Foreskin fibroblast (primary cell): ENCODE measurements at places on chromosomes 13 and 19.

DNA sequence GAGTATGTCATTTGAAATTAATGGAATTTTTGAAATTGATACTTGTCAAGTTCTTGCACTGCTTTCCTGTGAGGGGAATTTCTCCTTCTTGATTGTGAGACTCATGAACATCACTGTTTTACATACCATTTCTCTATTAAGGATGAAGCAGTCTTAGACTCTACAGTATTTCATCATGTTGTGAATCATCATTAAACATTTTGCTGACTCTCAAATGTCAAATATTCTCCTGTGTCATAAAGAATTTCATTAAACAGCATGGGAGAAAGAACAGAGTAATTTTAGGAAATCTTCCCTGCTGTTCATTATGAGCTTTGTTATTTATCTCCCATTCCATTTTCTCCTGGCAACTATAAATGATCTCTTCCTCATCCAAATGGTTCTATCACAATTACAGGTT, 729.0 kb downstream of the PCDH9 start:
- DNase-seq, result peak; percentile 26

GRCh38 chr19:48615231-48616040, 560 bp upstream of the FAM83E start:
- no peak for DNase-seq

GRCh38 chr13:90867336-90867683, 480.2 kb upstream of the MIR17HG start:
- DNase-seq, result peak; percentile 2

GRCh38 chr19:52786078-52786463, 520 bp downstream of the ZNF600 start:
- no peak for DNase-seq

DNA sequence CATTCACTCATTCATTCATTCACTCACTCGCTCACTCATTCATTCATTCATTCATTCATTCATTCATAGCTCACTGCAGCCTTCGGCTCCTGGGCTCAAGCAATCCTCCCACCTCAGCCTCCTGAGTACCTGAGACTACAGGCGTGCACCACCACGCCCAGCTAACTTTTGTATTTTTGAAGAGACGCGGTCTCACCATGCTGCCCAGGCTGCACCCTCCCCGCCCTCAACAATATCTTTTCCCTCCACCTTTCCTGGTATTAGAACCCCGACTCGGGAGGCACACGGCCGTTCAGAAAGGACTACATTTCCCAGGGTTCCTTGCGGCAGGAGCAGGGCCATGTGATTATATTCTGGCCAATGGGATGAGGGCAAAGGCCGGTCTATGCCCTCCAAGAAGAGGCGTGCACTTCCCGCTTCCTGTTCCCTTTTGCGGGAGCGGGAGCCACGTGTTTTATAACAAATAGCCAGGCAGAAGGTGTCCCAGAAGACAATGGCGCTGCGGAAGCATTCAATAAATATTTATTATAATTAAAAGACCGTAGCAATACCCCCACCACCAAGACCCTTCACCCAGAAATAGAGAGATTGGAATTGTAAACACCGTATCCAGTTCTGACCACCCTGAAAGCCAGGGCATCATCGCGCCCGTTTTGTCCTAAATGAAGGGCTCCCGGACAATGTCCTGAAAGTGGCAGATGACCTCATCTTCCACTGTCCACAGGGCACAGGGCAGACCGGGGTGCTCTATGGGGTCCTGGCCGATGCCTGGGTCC, 15.9 kb downstream of the TICAM1 start:
- peak; percentile 91 for DNase-seq

GRCh38 chr13:45219938-45220375, 19.1 kb upstream of the KCTD4 start:
- no peak for DNase-seq

- no peak for DNase-seq
These were observed 31.8 kb downstream of the PEX11G start for GRCh38 chr19:7456964-7457541.

DNA sequence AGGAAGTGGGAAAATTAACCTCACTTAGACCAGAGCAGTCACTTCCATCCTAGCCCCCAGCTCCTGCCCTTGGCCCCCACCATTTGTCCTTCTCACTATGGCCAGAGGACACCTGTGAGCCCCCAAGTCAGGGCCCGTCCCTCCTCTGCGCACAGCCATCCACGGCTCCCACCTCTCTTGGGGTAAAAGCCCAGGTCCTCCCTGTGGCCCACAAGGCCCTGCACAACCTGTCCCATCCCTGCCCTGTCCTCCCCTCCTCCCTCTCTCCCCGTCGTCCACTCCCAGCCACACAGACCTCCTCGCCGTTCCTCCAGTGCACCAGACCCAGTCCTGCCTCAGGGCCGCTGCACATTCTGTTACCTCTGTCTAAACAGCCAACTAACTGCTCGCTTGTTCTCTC, 53.9 kb downstream of the SMIM24 start:
- no peak for DNase-seq

GRCh38 chr19:34351382-34351826, 13.6 kb upstream of the GPI start:
- DNase-seq, result no peak

DNA sequence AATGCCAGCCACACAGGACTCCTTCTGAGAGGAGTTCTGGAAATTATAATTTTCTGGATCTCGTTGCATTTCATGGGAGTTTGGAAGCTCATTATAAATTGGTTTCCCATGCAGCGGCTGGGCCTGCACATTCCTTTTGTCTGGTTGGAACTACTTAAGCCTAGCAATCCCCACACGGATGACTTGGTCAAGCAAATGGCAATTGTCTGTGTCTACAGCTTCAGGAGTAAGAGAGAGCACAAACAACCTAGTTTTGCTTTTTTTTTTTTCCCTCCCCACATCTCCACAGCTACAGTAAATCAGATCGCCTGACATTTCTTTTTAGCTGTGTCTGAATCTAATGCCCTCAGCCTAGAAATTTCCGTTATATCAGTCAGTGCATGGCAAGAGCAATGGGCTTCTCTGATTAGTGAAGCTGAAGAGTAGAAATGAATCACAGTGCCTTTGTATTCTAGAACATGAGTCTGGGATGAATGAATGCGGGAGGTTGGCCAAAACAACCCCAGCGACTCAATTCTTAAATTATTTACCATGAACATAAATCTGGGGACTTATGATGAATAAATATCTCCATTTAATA, 15.1 kb downstream of the PCDH8 start:
- DNase-seq, result no peak

DNA sequence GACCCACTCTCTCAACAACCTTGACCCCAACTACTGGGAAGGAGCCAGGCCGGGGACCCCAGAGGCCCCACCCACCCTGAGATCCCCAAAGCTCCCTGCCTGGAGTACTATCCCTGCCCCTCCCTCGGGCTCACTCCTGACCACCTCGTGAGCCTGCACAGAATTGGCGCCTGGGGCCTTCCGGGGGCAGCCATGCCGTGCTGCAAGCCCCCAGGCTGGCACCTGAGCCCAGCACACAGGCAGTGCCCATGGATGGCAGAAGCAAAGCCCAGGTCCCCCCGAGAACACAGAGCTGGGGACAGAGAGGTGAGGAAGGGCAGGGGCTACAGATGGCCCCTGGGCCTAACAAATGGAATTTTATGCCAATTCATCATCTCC, 13.9 kb downstream of the LSM4 start:
- no peak for DNase-seq

DNA sequence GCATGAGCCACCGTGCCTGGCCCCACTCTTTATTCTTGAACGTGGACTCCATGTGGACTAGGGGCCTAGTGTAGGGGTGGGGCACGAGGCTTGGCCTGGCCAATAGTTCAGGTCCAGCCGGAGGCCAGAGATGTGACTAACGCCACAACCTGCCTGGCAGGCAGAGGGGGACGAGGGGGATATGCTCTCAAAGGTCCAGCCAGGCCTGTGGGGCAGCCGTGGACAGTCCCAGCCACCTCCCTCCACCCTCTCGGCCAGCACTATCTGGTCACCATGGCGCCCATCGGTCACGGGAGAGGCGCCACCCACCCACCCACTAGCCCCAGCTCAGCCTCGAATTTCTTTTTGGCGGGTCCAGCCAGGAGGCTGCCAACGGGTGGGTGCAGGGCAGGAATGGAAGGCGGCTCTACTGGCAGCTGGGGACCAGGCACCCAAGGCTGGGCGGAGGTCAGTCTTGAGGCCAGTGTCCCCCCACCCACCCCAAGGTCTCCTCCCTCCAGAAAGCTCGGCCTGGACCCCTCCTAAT, 2.2 kb upstream of the CERS1 start:
- peak; percentile 42 for DNase-seq

GRCh38 chr19:53849237-53849676, 18.4 kb upstream of the MYADM start:
- DNase-seq, result peak; percentile 87

GRCh38 chr19:4986471-4986891, 17.6 kb downstream of the KDM4B start:
- DNase-seq, result no peak

GRCh38 chr13:107438251-107438650, 777.1 kb downstream of the LIG4 start:
- no peak for DNase-seq

- DNase-seq, result peak; percentile 35
These were observed 685 bp downstream of the VWA8 start for GRCh38 chr13:41960211-41960636.

GRCh38 chr13:32317716-32318465, 2.6 kb downstream of the BRCA2 start:
- no peak for DNase-seq

- no peak for DNase-seq
These were observed 36.7 kb downstream of the PIN1 start for GRCh38 chr19:9871626-9872338.
